ENCODE measurements at places on chromosomes 5 and 9.

GRCh38 chr5:33209252-33209651 is 231.5 kb upstream of the TARS1 start:
- DNase-seq: no peak

GRCh38 chr5:107337281-107337680 is 333.5 kb downstream of the EFNA5 start:
- DNase-seq: no peak

DNA sequence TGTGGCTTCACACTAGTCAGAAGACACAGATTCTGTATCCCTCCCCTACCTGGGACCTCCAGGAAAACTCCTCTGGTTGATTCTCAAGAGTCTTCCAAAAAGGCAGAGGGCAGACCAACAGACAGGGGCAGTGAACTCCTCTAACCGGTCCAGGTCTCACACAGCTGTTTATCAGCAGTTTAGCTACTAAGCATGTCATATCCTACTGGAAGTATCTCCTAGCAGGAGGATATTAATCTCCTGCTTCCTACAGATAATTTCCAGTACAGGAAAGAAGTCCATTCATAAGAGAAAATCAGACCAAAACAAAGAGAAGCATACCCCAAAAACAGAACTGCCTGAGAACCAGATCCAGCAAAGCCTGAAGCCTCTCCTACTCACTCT is 64.3 kb downstream of the DTWD2 start:
- no peak for DNase-seq

DNA sequence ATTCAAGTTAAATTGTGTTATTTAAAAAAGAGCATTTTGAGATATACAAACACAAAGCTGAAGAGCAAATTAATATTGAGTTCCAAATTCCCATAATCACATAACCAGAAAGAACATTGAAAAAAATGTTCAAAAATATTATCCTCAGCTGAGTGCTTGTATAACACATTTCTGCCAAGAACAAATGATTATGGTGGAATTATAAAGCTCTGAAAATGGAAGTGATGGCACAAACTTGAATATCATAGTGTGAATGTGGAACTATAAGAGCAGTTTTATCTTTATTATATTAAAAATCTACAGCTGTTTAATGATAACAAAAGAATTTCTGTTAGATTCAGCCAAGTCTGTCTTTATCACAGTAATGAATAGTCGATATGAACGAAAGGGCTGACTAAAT is 117.8 kb downstream of the MEF2C start:
- DNase-seq: no peak

- no peak for DNase-seq
Observed at GRCh38 chr9:104780796-104781395, 17.0 kb downstream of the NIPSNAP3B start.

DNA sequence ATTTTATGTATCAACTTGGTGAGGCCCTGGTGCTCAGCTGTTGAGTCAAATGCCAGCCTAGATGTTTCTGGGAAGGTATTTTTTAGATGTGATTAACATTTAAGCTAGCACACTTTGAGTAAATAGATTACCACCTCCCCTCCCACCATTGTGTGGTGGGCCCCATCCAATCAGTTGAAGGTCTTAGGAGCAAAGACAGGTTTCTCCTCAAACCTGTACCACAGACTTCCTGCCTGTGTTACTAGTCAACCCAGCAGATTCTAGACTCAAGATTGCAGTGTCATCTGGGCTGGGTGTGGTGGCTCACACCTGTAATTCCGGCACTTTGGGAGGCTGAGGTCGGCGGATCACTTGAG is 33.8 kb downstream of the MRPL36 start:
- no peak for DNase-seq

GRCh38 chr5:171275841-171276544 is 33.1 kb upstream of the TLX3 start:
- no peak for DNase-seq

Data from activated CD4-positive, alpha-beta T cell treated with anti-CD3 and anti-CD28 coated beads, Interleukin-2, amount 50 U/mL, for 24 hours (primary cell).